ENCODE measurements at places on chromosomes 6 and 20.

DNA sequence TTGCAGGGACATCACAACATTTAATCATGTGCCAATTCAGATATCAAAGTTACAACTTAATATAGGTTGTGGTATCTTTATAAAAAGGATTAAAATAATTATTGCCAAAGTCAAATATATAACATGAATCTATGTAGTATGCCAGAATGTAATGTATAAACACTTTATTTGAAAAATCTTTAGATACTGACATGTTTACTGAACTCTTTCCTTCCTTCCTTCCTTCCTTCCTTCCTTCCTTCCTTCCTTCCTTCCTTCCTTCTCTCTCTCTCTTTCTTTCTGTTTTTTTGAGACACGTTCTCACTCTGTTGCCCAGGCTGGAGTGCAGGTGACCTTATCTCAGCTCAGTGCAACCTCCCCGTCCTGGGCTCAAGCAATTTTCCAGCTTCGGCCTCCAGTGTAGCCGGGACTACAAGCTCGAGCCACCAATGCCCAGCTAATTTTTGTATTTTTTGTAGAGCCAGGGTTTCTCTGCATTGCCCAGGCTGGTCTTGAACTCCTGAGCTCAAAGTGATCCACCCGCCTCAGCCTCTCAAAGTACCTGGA lies 496.8 kb upstream of the CITED2 start:
- DNase-seq = no peak

DNA sequence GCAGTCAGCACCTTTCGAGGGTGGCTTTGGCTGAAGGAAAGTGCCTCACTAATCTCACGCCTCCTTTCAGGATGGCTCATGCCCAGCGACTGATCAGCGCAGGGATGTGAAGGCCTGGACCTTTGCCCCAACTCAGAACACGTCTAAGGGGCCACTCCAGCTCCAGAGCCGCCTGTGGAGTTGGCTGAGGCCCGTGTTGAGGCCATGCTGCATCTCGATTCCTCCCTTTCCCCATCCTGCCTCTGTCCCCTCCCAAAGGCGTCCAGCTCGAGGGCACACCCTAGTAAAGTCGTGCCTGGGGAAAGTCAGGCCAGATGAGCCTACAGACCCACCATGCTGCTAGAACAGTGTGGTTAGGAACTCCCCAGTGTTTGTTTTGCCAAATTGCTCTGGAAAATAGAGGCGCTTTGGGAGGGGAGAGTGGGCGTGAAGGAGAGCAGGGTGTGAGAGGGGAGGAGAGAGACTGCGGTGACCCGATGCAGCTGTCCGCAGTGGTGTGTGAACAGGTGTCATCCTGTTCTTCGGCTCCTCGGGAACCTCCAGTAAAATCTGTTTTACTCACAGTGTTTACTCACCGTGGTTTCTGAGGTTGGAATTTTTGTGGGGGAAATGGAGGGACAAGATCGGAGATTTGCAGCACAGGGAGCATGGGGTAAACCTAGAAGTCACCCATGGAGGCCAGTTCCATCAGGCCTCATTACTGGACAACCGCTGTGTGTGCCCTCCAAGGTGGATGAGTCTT lies 85.0 kb upstream of the PMEPA1 start:
- DNase-seq = no peak

DNA sequence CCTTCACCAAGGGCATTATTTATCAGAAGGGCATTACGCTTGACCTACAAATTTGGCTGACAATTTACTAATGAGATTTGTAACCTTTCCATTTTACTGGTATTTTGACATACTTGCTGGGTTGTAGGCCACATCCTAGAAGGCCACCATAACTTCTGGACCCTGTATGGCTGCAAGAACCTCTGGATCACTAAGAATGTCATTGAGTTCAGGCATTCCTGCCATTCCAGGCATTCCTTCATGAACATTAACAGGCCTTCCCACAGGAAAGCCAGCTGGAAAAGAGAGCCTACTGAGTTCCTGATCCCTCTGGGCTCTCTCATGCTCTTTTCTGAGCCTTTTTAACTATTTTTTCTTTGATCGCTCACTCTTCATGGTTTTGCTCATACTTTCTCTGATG lies 28.4 kb upstream of the SLC35A1 start:
- no peak for DNase-seq

GRCh38 chr6:158184608-158185007 lies 16.5 kb downstream of the GTF2H5 start:
- DNase-seq = no peak

DNA sequence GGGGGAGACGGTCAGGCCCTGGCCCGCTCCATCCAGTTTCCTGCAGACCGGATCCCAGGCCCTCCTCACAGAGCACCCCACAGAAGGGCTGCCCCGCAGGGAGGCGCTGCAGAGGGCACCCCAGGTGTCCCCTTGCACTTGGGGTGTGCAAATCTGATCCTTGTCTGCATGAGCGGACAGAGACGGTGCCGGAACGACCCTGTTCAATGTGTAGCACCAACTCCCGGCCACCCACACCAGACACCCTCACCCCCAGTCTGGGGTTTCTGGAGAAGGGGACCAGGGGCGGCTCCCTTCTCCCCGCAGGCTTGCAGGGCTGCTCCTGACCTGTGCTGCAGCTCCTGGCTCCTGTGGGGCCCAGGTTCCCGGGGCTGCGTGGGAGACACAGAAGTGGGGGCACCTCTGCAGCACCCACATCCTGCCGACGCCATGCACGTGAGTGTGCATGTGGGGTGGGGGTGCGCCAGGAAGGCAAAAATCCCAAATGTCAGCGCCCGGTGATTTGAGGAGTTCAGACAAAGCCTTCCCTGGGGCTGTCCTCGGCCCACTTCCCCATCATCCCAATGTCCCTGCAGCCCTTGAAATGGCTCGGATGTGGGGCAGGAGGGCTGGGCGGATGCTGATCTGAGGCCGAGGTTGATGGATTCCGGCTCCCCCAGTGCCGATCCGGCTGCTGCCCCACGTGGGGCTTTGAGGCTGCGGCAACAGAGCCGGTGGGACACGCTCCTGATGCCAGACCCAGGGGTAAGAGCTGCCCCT lies 85.3 kb upstream of the BHLHE23 start:
- DNase-seq = peak; percentile 10

GRCh38 chr6:69584913-69585729 lies 211.7 kb downstream of the LMBRD1 start:
- peak; percentile 28 for DNase-seq

DNA sequence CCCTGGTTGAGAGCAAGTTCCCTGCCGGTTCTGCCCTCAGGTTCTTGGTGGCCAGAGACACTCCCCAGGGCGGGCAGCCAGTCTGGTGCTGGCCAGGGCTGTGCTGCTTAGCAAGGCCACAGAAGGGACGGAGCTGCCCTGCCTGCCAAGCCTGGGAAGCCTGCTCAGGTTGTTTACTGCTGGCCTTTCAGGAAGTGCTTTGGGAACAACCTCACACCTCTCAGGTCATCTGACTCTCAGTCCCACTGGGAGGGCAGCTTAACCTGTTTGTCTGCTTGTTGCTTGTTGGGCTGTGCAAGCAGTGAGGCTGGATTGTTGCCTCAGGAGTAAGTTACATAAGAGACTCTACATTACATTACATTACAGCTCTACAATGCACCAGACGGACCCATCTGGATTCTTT lies 75.8 kb upstream of the AFDN start:
- DNase-seq = no peak

Measured in femur (tissue), 1 donor.